ENCODE measurements at places on chromosomes 13 and 19.
A peak's percentile ranks its signal among the peaks of the same experiment; 100 is the strongest.

- DNase-seq, result no peak
Observed at GRCh38 chr13:41004875-41005693, 14.0 kb downstream of the ELF1 start.

DNA sequence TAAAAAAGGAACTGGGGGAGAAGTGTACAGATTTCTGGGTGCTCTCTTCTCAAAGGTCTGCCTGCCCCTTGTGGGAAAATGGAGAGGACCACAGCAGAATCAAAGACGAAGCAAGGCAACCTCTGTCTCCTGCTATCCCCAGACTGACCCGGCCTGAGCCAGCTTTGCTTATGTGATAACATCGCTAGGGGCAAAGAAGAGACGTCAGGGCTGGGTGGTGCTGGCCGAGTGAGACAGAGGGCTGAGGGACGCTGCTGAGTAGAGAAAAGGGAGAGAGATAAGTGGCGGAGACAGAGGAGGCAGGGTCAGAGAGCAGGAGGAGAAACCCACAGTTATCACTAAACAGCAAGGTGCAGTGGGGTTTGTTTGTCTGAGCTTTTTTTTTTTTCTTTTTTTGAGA lies 4.6 kb upstream of the MUC16 start:
- no peak for DNase-seq

GRCh38 chr13:60335531-60335930 lies 61.5 kb upstream of the TDRD3 start:
- DNase-seq, result no peak

DNA sequence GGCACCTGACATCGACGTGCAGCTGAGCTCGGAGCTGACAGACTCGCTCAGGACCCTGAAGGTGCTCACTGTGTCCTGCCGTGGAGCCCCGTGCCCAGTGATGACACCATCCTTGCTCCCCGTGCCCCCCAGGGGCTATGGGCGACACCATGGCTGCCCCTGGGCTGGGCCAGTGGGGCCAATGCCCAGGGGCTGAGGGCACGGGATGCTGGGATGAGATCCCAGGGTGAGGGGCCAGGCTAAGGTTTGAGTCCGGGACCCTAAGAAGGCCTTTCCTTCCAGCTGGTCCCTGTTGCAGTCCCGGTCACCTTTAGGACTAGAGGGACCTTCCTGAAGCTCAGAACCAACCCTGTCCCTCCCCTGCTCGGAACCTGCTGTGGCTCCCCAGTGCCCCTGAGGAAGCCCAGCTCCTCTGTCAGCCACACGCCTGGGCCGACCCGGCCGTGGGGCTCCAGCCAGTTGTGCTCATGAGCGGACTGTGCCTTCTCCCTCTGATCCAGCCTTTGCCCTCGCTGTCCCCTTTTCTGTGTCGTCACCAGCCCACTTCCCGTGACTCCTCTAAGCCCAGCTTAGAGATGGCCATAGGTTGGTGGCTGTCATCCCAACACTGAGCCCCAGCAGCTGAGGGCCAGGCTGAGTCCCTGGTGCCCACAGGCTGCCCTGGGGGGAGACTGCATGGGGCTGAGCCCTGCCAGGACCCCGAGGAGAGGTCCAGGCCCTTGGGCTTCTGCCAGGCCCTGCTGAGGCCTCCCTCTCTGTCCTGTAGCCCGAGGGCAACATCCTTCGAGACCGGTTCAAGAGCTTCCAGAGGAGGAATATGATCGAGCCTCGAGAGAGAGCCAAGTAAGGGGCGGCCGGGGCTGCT lies 10.6 kb downstream of the NOP53 start:
- no peak for DNase-seq

- DNase-seq, result no peak
Observed at GRCh38 chr13:27534108-27534980, 84.0 kb upstream of the MTIF3 start.

DNA sequence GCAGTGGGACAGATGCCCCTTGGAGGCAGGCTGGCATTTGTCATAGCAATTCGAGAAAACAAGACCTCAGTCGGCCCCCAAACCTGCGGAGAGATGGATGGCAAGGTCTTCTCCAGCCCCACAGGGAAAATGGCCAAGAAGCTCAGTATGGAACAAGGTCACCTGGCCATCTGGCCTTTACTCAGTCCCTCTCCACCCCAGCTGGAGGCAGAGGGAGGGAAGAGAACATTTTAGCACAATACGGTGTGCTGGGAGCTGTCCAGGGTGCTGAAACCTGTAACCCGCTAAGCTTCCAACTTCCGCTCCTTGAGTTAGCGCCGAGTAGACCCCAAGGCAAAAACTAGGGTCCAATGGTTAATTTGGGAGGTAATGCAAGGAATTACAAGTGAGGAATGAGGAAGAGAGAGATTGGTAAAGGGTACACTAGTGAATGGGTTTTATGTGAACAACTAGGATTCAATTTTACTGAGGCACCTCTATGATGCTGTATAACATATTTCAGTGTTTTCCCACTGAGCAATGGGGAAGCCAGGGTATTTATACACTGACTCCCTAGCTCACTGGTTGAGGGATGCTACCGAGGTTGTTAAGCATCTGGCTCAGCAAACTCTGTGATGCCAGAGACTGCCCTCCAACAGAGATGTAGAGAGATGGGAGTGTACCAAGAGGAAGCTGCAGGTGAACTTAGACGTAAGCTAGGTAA lies 64.3 kb downstream of the CACNA1A start:
- DNase-seq, result peak; percentile 32

- DNase-seq, result no peak
Observed at GRCh38 chr13:108558489-108558888, 70.9 kb upstream of the MYO16 start.

GRCh38 chr13:70534466-70534865 lies 426.2 kb upstream of the KLHL1 start:
- no peak for DNase-seq

- DNase-seq, result peak; percentile 37
Observed at GRCh38 chr13:99496184-99497142, 4.8 kb upstream of the TM9SF2 start.

DNA sequence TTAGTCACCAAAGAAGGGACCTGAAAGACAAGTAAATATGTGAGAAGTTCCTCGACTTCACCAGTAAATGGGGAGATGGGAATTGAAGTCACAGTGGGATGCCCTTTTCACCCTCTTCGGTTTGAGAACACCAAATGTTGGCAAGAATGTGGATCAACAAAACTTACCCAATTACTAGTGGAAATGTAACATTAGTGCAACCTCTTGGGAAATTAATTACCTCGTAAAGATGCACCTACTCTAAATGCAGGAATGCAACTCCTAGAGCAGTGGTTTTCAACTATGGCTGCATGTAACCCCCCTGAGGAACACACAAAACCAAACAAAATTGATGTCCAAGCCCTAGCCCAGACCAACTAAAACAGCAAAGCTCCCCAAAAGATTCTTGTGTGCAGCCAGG lies 78.1 kb downstream of the LNX2 start:
- DNase-seq, result no peak

- DNase-seq, result no peak
Observed at GRCh38 chr13:32881074-32881776, 135.0 kb upstream of the KL start.

GRCh38 chr19:14959263-14959662 lies 18.0 kb downstream of the OR7C2 start:
- no peak for DNase-seq

GRCh38 chr13:97279913-97280312 lies 57.8 kb downstream of the MBNL2 start:
- no peak for DNase-seq

DNA sequence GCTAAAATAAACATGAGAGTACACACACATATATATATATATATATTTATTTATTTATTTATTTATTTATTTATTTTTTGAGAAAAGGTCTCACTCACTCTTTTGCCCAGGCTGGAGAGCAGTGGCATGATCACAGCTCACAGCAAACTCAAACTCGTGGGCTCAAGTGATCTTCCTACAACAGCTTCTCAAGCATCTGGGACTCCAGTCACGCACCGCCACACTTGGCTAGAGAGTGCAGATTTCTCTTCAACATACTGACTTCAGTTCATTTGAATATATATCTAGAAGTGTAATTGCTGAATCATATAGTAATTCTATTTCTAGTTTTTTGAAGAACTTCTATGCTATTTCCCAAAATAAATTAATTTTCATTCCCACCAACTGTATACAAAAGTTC lies 1711.8 kb downstream of the SLITRK5 start:
- DNase-seq, result no peak

DNA sequence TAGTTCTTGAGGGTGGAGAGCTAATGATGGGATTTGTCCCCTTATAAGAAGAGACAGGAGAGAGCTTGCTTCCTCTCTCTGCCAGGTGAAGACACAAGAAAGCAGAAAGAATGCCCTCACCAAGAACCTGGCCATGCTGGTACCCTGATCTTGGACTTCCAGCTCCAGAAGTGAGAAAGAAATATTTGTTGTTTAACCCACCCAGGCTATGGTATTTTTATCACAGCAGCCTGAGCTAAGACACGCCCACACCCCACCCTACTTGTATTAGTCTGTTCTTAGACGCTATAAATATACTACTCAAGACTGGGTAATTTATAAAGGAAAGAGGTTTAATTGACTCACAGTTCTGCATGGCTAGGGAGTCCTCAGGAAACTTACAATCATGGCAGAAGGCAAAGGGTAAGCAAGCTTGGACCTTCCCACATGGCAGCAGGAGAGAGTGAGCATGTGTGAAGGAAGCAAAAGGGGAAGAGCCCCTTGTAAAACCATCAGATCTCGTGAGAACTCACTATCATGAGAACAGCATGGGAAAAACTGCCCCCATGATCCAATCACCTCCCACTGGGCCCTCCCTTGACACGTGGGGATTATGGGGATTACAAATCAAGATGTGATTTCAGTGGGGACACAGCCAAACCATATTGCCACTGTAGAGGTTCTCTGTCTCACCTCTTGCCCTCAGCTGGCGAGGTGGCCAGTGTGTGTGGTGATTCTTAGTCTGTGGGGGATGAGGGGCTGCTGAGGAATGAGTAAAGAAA lies 57.4 kb upstream of the RCBTB2 start:
- no peak for DNase-seq

GRCh38 chr13:64591971-64592370 lies 2638.2 kb downstream of the PCDH9 start:
- no peak for DNase-seq

DNA sequence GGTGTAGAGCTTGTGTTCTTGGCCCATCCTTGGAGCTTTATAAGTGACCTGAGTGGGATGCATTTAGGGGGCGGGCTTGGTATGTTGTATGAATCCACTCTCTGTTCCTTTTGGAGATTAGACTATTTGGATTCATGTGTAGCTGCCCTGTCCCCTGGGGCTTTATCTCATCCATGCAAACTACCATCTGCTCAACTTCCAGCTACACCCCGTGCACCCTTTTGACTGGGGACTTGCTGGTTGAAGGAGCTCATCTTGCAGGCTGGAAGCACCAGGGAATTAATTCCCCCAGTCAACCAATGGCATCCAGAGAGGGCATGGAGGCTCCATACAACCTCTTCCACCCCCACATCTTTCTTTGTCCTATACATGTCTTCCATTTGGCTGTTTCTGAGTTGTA lies 6.1 kb downstream of the CLEC4M start:
- DNase-seq, result no peak

DNA sequence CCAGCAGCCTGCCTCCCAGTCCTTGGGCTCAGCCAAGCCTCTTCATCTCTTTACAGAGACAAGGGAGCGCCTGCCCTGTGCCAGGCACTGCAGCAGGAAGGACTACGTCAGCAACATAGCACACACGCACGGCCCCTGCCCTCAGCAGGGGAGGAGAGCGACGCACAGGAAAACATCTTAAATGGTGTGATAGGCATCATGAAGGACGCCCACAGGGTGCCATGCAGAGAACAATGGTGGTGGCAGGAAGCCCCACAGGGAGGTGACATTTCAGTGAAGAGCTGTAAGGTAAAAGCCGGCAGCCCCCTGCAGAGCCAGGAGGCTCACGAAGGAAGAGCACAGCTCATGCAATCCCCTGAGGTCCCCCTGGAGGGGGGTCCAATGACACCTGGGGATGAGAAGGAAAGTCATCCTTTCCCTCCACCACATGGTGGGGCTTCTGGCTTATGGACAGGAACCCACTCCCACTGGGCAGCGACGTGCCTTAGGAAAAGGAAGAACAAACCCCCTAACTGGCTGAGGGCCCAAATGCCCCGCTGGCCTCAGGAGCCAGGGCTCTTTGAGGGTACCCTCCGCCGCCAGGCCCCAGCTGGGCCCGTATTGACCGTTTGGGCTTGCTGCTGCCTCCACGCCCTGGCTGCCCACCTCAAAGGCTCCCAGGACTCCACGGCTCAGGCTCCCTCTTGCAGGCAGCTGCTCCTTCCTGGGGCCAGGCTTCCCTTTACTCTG lies 37.3 kb upstream of the C13orf42 start:
- DNase-seq, result no peak

- no peak for DNase-seq
Observed at GRCh38 chr13:99966064-99966805, 5.3 kb downstream of the ZIC5 start.

GRCh38 chr19:4742723-4743646 lies 19.3 kb upstream of the DPP9 start:
- no peak for DNase-seq

DNA sequence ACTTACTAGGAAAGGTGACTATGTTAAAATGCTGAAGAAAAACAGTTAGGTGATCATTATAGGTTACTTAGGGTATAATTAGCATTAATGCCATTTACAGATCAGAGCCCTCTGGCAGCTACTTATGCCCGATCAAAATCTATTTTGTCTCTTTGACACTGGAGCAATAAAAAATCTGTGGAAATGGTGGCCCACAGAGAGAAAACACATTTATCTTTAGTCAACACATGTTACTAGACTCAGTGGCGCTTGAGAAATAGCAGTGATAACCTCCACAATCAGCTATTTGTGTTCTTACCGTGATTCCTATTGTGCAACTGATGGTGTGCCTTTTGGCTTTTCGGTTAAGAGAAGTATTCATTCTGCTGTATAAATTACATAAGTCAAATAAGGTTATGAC lies 1519.6 kb downstream of the PCDH9 start:
- no peak for DNase-seq
